Ascending aorta (tissue), 2 donors: ENCODE measurements at places on chromosomes 5 and 9.

DNA sequence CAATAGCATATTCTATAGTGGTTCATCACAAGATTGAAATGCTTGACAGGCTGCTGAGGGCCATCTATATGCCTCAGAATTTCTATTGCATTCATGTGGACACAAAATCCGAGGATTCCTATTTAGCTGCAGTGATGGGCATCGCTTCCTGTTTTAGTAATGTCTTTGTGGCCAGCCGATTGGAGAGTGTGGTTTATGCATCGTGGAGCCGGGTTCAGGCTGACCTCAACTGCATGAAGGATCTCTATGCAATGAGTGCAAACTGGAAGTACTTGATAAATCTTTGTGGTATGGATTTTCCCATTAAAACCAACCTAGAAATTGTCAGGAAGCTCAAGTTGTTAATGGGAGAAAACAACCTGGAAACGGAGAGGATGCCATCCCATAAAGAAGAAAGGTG lies 43.8 kb downstream of the GCNT1 start:
- no peak for DNase-seq

DNA sequence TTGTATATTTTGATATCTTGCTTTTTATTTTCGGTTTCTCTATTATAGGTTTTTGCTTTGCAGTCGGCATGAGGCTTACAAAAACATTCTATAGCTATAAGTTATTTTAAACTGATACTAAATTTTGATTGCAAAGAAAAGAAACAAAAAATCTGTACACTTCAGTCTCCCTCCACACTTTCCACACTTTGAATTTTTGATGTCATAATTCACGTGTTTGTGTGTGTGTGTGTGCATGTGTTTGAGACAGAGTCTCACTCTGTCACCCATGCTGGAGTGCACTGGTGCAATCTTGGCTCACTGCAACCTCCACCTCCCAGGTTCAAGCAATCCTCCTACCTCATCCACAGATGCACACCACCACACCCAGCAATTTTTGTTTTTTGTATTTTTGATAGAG lies 124.9 kb downstream of the MRPS30 start:
- no peak for DNase-seq

DNA sequence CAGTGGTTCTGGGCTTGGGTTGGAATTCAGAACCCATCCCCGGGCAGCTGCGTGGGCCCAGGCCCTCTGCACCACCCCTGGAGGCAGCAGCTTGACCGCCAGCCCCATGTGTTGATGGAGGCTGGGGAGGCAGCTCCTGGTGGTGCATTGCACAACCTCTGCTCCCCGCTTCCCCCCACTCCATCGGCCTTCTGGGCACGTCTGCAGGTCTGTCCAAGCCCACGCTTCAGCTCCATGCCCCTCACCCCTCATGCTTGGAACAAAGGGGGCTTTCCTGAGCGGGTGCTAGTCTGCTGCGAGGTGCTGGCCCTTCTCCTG lies 1.4 kb downstream of the NCS1 start:
- DNase-seq: no peak

DNA sequence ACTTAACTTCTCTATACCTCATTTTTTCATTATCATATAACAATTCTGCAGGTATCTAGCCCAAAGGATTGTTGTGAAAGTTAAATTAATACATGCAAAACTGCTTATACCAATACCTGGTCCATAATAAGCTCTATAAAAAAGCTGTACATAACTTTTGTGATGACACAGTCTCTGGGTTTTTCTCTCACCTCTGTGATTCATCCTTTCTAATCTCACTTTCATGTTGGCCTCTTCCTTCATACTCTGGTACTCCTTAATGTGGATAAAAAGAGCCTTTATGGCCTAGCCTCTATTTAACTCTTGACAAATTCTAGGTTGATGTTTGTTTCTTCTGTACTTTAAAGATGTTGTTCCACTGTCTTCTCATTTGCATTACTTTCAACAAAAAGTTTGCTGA lies 162.9 kb upstream of the ACOT12 start:
- DNase-seq: no peak
